Astrocyte (in vitro differentiated cells and primary cell): ENCODE measurements at places on chromosomes 7 and 10. TPM values are rescaled to one million over a fixed set of nuclear protein-coding genes. Genes with fewer than 3 reads are reported as not detected.

- H3K4me3 ChIP-seq: no peak overlapping the region
- DNase-seq: peak; percentile 33
- peaks cover 5% of the 10 kb centered on the region for H3K36me3 ChIP-seq
- H3K4me1 ChIP-seq: peaks cover 2% of the 10 kb centered on the region
- no peaks in the 10 kb centered on the region for H3K27me3 ChIP-seq
- no peak overlapping the region for H3K27ac ChIP-seq
These were observed 32.0 kb downstream of the WAC start for GRCh38 chr10:28564905-28565304.

Gene ZNF518A
- 19.3 and 24.1 TPM in 2 replicates for total RNA-seq

Gene PTPRE
- total RNA-seq: 14.1 and 15.8 TPM in 2 replicates

Gene SSC4D
- 6.0 and 7.4 TPM in 2 replicates for total RNA-seq

Gene WDR86
- 2.5 and 3.6 TPM in 2 replicates for total RNA-seq

- no peak for DNase-seq
- no peak overlapping the region for H3K4me3 ChIP-seq
- peaks cover 14% of the 10 kb centered on the region for H3K36me3 ChIP-seq
- H3K27ac ChIP-seq: no peak overlapping the region
- H3K4me1 ChIP-seq: no peaks in the 10 kb centered on the region
These were observed 27.3 kb downstream of the RAB18 start for GRCh38 chr10:27531336-27531847.

Gene SP8
- 0.36 and 0.70 TPM in 2 replicates for total RNA-seq

Gene IPMK
- 5.6 and 6.8 TPM in 2 replicates for total RNA-seq

GRCh38 chr7:106065575-106066500 is 46.3 kb downstream of the SYPL1 start:
- DNase-seq: no peak
- H3K36me3 ChIP-seq: no peaks in the 10 kb centered on the region
- peak overlapping the region; percentile 27 for H3K27ac ChIP-seq
- peak overlapping the region; percentile 49 for H3K4me3 ChIP-seq
